ENCODE measurements at places on chromosomes 16 and 17.

DNA sequence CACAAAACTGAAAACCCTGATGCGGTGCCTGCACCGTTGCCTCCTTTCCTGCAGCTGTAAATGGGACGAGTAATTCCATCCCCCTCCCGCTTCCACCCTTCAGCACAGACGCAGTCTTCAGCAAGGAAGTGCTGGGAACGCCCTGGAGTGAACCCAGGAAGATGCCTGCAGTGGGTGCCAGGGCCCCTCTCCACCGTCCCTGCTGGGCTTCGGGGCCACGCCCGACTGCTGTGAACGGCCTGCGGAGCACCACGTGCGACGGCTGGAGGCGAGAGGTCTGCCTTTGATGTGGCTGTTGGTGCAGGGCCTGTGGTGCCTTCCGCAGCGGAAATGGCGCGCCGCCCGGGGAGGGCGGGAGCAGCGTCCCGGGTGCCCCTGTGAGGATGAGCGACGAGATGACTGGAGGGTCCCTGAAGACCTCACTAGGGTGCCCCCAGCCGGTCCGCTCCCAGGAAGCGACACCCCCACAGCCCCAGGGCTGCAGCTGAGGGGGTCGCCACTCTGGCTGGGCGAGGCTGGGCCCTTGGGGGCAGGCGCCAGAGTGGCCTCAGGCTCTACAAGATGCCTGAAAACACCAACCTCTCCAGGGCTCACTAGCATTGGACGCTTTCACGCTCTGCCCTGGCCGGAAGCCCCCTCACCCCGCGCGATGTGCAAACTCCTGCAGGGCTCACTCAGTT lies 749 bp upstream of the MC1R start:
- DNase-seq: peak; percentile 90

GRCh38 chr16:79540825-79541595 lies 59.5 kb downstream of the MAF start:
- DNase-seq: no peak

DNA sequence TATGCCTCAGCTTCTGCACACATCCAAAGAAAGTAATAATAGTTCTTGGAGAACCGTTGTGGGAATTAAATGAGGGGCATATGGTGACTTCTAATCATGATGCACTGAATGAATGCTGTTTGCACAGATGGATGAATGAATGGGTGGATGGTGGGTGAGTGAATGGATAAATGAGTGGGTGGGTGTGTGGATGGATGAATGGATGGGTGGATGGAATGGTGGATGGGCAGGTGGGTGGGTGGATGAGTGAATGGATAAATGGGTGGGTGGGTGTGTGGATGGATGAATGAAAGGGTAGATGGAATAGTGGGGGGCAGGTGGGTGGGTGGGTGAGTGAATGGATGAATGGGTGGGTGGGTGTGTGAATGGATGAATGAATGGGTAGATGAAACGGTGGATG lies 44.9 kb upstream of the FOXF1 start:
- DNase-seq: no peak

GRCh38 chr16:67460961-67461360 lies 20.0 kb downstream of the ATP6V0D1 start:
- no peak for DNase-seq

GRCh38 chr16:68425498-68426346 lies 22.6 kb downstream of the SMPD3 start:
- no peak for DNase-seq

DNA sequence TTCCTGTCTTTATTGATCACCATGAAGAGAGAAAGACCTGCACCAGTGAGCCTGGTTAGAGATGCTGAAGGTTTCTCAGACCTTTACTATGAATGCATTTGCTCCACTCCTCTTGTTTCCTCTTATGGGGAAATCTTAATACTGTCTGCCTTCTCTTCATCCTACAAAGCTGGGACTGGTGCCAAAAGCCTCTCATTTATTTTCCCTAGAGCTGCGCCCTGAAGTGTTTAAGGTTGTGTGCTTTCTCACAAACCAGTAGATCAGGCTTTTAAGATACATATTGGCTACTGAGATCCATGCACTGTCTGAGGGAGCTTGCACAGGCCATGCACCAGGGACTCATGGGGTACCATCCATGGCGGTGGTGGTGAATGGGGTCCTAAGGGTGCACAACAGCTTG lies 286.1 kb upstream of the PMFBP1 start:
- no peak for DNase-seq

- no peak for DNase-seq
These were observed 23.5 kb downstream of the AATF start for GRCh38 chr17:36972186-36972700.

- no peak for DNase-seq
These were observed 93.0 kb downstream of the UTP18 start for GRCh38 chr17:51353296-51353695.

GRCh38 chr17:72165192-72165866 lies 44.5 kb downstream of the SOX9 start:
- no peak for DNase-seq

GRCh38 chr17:79948406-79948944 lies 87.2 kb downstream of the TBC1D16 start:
- no peak for DNase-seq

- no peak for DNase-seq
These were observed 1631.8 kb downstream of the CDH8 start for GRCh38 chr16:60404401-60404800.

- no peak for DNase-seq
These were observed 148.0 kb downstream of the KCNJ12 start for GRCh38 chr17:21524211-21524591.

DNA sequence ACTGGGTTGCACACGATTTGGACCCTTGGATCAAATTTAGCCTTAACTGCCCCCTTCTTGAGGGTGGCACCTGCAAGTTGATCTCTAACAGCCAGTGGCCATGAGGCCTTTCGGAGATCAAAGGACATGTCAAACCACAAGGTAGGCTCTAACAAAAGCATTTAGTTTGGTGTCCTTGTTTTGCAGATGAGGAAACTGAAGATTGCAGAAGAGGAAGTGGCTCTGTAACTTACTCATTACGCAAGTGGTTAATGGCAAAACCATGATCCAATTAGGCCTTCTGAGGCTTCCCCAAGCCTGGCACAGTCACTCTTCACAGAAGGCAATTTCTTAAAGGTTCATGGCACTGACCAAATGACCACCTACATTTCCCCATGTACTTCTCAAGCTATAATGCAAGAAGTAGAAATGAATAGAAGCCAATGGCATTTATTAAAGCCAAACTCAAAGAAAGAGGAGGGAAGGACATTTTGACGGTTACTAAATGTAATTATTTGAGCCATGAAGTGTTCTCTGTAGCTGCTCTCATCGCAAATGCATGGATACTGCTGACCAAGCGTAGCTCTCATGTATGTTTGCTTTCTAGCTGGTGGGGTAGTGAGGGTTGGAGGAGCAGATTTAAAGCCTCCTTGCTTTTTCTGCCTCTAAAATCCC lies 32.8 kb upstream of the ABCC12 start:
- no peak for DNase-seq

DNA sequence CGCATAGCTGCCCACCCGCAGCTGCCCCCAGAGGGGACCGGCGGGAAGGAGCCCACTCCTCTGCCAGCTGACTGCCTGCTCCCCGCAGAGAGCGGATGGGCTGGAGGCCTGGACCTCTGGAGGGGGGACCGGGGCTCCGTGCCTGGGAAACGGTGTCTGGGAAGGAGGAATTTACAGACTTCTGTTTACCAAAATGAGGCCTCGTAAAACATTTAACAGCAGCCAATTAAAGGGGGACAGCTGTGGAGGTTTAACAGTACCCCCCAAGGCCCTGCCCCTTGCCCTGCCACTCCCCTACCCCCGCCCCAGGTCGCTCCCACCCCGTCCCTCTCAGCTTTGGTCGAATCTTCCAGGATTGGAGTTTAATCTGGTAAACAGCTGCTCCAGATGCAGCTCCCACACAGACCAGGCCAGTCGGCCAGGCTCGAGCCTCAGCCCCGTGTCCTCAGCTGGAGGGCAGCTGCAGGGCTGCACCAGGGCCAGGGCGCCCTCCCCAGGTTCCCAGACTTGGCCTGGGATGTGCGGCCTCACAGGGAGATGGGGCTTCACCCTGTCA lies 41.1 kb downstream of the BAHCC1 start:
- DNase-seq: no peak

DNA sequence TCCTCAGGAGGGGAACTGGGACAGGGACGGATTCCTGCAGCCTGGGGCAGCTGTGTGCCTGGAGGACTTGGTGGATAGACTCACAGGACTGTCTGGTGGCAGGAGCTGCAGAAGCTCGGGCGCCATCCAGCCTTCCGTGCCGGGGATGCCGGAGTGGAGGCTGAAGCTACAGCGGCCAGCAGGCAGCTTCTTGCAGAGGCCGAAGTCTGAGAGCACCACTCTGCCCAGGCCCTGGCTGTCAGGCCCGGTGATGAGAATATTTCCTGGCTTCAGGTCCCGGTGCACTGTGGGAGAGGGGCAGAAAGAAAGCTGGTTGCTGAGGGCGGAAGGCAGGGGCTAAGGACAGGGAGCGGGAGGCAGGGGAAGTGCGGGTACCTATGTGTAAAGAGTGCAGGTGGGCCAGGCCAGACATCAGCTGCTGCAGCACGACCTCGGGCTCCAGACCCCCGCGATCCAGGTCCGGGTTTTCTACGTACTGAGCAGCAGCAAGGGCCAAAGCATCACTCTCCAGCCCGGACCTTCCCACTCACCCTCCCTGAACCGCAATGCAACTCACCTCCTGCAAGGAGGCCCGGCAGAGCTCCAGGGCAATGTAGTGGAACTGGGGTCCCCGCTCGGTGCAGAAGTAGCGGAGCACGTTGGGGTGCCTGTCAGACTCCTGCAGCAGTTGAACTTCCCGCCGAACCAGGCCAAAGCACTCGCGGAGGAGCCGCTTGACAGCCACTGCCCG lies 16.1 kb downstream of the PLK1 start:
- DNase-seq: no peak

- no peak for DNase-seq
These were observed 11.6 kb downstream of the RCVRN start for GRCh38 chr17:9893411-9894012.

DNA sequence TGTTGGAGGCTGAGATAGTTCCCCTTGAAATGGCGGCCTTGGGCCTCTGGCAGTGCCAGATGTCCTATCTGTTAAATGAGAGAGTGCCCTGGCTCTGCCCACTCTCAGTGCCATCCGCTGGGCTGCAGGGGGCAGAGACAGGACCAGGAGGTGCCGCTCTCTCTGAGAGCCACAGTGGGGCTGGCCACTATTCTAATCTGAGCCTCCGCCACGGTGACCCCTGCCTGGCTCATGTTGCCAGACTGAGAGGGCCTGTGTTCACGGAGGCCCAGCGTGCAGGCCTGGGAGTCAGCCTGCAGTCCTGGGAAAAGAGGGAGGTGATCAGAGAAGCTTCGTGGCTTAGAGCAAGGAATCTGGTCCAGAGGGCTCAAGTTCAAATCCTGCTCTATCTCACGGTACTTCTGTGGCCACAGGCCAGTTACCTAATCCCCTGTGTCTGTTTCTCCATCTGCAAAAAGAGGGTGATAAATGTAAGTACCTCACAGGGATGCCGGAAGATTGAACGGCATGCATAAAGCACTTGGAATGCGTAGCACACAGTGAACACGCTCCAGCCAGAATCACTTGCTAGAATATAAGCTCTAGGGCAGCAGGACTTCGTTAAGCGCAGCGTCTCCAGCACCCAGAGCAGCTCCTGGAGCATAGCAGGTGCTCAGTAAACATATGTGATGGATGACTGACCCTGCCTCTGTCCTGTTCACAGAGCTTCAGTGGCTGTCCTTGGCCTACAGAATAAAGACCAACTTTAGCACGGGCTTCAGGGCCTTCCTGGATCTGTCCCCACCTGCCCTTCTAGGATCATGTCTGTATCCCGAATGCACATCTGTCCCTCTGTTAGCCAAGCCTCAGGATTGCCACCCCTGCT lies 6.3 kb downstream of the ATP2A3 start:
- no peak for DNase-seq

GRCh38 chr17:29645515-29646051 lies 22.9 kb upstream of the CORO6 start:
- no peak for DNase-seq

- DNase-seq: no peak
These were observed 1.8 kb downstream of the CNTNAP4 start for GRCh38 chr16:76278980-76279379.

GRCh38 chr16:11669380-11670146 lies 1.3 kb downstream of the SNN start:
- no peak for DNase-seq

DNA sequence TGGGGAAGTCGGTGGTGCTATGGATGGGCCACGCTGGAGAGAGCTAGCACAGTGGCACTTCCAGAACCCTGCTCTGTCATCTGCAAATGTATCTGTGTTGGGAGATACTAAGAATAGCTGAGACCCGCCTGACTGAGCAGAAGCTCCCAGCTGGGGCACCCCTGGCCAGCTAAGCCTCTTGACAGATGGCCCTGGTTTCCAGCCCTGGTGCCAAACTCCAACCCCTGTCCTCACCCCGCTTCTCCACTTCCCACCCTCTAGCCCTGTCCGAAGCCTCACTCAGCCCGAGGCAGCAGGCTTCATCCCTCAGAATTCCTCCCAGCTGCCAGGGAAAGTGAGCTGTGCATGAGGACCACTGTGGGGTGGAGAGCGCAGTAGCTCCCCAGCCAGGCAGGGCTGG lies 124.4 kb downstream of the CCDC144A start:
- no peak for DNase-seq

GRCh38 chr17:66474806-66475497 lies 172.5 kb downstream of the PRKCA start:
- DNase-seq: no peak

DNA sequence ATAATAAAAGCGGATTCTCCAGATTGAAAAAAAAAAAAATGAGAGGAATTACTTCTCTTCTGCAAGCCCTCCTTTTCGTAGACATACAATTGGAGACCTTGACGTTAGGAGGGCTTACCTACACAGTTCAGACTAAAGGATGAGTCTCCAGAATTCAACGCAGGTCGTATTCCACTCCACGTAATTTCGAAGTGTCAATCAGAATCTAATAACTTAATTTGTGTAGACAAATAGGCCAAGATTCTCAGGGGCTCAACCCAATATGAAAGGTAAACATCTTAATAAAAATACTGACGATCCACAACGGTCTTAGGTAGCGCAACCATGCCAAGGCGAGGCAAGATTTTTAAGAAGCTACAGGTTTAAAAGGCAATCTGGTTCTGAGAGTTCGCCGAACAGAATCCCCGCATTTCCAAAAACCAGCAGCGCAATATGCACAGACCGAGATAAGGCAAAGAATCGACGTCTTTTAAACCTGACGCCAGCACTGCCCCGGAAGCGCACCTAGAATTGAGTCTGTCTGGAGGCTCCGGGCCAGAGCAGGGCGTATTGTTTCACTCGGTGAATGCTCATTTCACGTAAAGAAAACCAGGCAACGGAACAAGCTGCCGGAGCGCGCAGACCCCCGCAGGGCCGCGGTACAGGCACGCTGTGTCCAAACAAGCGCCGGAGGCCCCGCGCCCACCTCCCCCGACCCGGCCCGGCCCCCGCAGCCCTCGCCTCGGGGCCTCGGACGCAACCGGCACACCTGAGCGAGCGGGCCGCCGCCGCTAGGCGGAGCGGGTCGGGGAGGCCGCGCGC lies 623 bp downstream of the MBTPS1 start:
- peak; percentile 48 for DNase-seq

- DNase-seq: no peak
These were observed 55.7 kb downstream of the GNA13 start for GRCh38 chr17:65000798-65001197.

Measured in NCI-H2171 (cell line).